Brain (organoid and tissue), 16 donors: ENCODE measurements at places on chromosomes 11 and 22.

- no peak for DNase-seq
Measured at GRCh38 chr11:334264-334994, 13.8 kb upstream of the IFITM3 start.

GRCh38 chr11:126833065-126833464, 167.5 kb downstream of the KIRREL3 start:
- no peak for DNase-seq

DNA sequence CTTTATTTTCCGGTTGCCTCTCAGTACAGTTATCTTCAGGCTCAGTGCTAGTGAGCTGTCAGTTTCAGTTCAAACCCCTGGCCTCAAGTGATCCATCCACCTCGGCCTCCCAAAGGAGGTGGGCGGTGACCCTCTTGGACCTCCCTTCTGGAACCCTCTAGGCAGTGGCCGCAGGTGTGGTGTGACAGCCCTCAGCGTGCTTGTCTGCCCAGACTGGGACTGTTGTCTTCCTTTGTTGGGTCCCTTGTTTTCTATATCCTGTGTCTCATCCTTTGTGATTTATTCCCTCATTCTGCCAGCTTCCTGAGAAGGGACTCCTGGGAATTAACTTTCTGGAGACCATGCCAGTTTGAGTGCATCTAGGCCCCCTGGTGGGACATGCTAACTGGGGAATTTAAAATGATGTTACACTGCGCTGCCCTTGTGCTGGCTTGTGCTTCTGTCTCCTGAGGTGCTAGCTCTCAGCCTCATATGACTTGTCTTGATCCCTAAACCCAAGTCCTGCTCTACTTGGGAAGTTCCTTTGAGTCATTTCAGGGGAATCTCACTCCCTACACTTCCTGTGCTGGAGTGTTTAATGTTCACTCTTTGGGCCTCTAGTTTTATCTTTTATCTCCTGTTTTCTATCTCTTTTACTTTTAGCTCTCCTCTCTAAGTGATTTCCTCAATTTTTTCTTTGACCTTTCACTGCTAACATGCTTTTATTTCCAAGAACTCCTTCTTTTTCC, 19.4 kb downstream of the MED15 start:
- no peak for DNase-seq

DNA sequence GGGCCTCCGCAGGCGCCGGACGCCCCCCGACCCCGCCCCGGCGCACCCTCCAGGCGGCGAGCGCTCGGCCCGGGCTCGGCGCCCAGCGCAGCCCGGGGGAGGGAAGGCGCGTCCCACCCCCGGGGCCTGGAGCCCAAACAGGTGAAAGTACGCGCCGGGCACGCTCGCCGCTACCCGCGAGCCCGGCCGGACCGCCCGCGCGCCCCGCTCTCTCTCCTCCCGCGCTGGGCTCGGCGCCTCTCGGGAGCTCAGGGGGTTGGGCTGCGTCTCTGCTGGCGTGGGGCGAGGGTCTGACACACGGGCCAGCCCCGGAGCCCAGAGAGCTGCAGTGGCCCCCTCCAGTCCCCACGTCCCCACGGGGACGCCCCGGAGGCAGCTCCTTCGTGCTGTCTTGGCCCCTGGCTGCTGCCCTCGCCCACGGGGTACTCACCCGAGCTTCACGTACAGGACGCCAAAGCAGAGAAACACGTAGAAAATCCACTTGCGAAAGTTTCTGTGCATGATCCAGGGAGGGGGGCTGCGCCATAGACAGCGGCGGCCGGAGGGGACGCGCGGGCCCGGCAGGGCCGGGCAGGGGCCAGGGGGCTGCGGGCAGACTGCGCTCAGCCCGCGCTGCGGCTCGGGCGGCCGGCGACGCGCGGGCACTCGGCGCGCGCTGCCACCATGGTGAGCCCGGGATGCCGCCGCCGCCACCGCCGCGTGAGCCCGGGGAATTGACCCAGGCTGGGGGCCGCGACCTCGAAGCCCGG, 534 bp downstream of the WNT7B start:
- DNase-seq, result peak; percentile 47

DNA sequence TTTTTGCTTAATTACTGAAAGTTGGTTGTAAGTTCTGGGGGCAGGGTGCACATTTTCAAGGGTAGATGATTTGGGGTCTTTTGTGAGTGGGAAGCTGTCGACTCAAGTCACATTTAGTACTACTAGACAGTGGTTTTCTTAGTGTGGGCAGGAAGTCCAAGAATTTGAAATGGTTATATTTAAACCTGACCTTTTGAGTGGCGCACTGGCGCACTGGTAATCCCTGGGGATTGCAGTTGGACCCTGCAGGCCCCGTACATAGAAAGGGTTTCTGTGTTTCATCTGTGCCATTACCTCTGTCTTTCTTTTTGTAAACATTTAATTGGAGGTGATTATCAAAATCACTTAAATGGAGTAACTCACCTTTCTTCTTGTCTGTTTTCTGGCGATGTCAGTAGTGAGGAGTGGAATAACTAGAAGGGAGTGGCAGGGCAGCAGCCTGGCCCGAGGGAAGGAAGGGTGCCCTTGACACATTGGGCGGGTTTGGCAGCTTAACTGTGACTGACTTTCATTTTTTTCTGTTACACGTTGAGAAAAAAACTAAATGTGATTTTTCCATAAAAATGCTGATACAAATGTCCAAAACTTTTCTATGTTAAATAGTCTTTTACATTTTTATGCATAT, 101.8 kb upstream of the GAL start:
- no peak for DNase-seq

GRCh38 chr22:46696614-46697013, 41.4 kb downstream of the CERK start:
- DNase-seq, result no peak

- DNase-seq, result no peak
Measured at GRCh38 chr11:18741783-18742182, 15.8 kb upstream of the IGSF22 start.

DNA sequence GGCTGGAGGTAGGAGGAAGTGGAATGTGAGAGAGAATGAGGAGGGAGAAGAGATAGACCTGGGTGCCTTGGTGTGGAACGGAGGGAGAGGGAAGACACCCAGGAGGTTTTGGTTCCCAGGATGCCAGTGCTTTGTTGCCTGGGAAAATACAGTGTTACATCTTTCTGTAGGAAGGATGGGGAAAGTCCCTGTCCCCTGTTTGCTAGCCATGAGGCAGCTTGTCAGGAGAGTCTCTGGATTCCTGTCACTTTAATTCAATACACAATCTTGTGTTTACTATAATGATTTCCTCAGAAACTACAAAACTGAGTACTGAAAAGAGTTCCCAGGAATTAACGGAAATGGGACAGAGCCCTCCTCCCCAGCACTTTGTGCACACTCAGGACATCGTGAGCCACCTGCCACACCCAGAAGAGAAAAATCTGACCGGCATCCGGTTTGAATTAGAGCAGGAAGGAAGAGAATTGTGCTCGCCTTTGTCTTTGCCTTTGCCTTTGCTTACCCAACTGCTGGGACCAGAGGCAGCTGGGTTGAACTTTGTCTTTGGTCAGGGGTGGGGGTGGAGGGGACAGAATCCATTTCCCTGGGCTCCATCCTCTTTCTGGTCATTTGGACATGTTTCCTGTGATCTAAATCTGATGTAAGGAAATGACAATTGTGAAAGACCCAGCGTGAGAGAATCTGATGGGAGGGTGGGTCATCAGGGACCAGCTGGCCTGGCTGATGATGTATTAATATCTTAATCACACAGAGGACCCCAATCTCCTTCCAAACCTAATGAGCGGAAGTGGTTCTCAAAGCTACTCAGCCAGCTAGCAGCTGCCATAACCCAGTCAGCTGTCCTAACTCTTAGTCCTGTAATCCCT, 1.3 kb upstream of the LIMK2 start:
- DNase-seq, result no peak
